ENCODE measurements at places on chromosomes 6 and 20. TPM values are rescaled to one million over a fixed set of nuclear protein-coding genes. Genes with fewer than 3 reads are reported as not detected.

Gene RAET1G
- total RNA-seq: not detected

Gene RUNX2
- 5.1 TPM for total RNA-seq

DNA sequence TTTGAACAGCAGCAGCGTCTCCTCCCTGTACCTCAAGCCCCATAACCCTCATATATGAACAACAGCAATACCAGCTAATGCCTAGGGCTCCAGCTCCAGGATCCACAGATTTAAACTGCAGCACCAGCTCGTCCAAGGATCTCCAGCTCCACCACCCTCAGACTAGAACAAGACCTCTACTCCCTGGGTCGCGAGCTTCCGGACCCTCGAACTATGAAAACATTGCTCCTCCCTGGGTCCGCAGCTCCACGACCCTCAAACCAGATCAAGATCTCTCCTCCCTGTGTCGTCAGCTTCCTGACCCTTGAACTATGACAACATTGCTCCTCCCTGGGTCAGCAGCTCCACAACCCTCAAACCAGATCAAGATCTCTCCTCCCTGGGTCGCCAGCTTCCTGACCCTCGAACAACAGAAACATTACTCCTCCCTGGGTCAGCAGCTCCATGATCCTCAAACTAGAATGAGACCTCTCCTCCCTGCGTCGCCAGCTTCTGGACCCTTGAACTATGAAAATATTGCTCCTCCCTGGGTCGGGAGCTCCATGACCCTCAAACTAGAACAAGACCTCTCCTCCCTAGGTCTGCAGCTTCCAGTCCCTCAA is 339.0 kb upstream of the SULF2 start:
- DNase-seq: no peak
- no peaks in the 10 kb centered on the region for H3K27me3 ChIP-seq
- no peaks in the 10 kb centered on the region for H3K4me1 ChIP-seq
- H3K27ac ChIP-seq: no peak overlapping the region

- DNase-seq: no peak
- H3K4me1 ChIP-seq: no peaks in the 10 kb centered on the region
- H3K27me3 ChIP-seq: peaks cover 2% of the 10 kb centered on the region
Measured at GRCh38 chr6:101344885-101345284, 48.6 kb upstream of the GRIK2 start.

- no peak overlapping the region for H3K4me3 ChIP-seq
- no peak for DNase-seq
- no peaks in the 10 kb centered on the region for H3K4me1 ChIP-seq
- peaks cover 5% of the 10 kb centered on the region for H3K27me3 ChIP-seq
Measured at GRCh38 chr6:160899671-160900430, 91.7 kb upstream of the MAP3K4 start.

DNA sequence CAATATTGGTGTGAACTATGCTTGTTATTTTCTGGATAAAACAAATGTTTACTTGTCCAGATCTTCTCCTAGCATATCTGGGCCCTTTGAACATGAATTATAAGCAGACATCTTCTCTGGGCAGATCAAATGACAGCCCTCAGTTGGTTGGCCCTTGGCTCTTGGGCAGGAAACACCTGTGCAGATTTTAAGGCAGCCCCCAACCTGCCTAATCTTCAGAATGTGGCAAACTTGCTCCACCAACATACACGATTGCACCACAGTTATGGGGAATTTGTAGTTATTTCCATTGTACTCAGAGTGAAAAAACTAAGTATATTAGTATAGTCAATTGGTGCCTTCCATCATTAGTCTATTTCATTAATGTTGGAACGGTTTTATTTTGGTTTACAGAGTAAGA is 94.9 kb upstream of the KCNK16 start:
- no peak overlapping the region for H3K4me3 ChIP-seq
- H3K27me3 ChIP-seq: peaks cover 7% of the 10 kb centered on the region
- H3K27ac ChIP-seq: no peak overlapping the region
- H3K4me1 ChIP-seq: no peaks in the 10 kb centered on the region
- DNase-seq: no peak

DNA sequence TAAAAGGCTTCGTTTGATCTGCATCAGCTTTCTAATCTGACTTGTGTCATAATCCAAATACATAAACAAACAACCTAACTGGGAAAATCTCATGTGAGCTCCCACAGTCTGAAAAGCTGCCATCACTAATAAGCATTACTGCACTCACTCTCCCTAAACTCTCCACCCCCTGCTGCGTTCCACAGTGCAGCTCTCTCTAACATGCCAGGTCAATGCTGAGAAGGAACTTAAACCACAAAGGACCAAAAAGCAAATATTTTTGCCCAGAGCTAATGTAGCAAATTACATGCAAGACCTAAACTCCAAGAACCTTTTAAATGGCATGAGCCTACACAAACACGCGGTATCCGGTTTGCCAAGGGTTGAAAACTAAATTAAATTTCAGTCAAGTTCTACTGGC is 542.3 kb upstream of the JARID2 start:
- H3K4me3 ChIP-seq: no peak overlapping the region
- peaks cover 3% of the 10 kb centered on the region for H3K4me1 ChIP-seq
- peaks cover 2% of the 10 kb centered on the region for H3K36me3 ChIP-seq
- no peak for DNase-seq
- no peak overlapping the region for H3K27ac ChIP-seq
- H3K27me3 ChIP-seq: no peaks in the 10 kb centered on the region

DNA sequence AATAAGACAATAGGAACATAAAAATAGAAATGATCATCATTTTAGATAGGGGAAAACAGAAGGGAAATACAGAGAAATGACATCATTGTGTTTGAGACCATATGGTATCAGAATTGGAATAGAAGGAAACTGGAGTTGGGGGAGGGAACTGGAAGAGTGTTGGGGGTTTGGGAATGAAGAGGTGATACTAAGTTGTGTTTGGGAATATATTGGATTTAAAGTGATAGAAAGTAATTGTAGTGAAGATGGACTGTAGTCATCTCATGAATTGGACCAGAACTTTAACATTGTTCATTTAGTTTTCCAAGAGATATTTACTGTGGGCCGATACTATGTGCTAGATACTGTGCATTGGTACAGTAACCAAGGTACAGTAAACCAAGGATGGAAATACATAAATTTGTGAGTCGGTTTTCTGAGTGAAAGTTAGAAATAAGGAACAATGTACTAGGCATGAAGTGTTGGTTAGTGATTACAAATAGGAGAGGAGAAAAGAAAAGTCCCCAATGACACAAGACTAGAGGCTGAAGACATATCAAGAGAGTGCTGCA is 32.3 kb downstream of the KCNQ5 start:
- peaks cover 14% of the 10 kb centered on the region for H3K36me3 ChIP-seq
- H3K27me3 ChIP-seq: no peaks in the 10 kb centered on the region
- H3K27ac ChIP-seq: no peak overlapping the region
- DNase-seq: no peak
- no peak overlapping the region for H3K4me3 ChIP-seq

DNA sequence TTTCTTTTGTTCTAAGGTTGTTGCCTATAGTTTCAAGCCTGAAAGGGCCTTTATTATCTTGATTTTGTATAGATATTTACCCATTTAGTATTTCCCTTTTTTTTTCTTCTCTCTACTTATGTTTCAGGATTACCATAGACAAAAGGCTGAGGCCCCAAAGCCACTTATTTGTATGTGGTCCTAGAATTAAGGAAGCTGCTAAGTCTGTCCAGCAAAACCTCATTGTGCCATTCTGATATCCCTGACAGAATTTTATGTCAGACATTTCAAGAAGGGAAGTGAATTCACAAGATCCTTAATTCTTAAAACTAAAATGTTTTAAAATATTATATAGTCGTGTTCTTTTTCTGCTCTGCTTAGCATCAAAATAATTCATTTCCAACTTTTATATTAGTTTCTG is 6.9 kb downstream of the HAO1 start:
- peaks cover 14% of the 10 kb centered on the region for H3K27me3 ChIP-seq
- no peak overlapping the region for H3K27ac ChIP-seq
- no peaks in the 10 kb centered on the region for H3K36me3 ChIP-seq
- no peak overlapping the region for H3K4me3 ChIP-seq
- no peak for DNase-seq

- H3K27ac ChIP-seq: no peak overlapping the region
- H3K27me3 ChIP-seq: peaks cover 21% of the 10 kb centered on the region
- H3K36me3 ChIP-seq: no peaks in the 10 kb centered on the region
- no peak overlapping the region for H3K4me3 ChIP-seq
- H3K4me1 ChIP-seq: no peaks in the 10 kb centered on the region
Measured at GRCh38 chr20:9838035-9838377, 870 bp downstream of the PAK5 start.

DNA sequence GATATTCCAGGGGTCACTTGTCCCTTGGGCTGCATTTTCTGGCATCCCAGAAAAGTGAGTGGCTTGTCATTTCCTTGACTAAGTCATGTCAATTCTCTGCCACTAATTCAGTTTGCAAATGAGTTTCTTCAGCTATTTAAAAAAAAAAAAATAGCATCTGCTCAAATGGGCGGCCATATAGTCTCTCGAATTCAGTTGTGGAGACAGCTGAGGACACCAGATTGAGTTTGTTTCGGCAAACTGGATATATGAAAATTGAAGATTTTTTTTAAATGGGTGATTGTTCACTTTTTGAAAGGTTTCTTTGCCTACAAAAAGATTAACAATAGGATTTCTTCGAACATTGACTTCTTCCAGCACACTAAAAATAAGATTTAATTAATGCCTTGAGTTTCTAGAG is 96.3 kb upstream of the TIAM2 start:
- no peaks in the 10 kb centered on the region for H3K27me3 ChIP-seq
- H3K27ac ChIP-seq: no peak overlapping the region
- no peak overlapping the region for H3K4me3 ChIP-seq
- peaks cover 1% of the 10 kb centered on the region for H3K4me1 ChIP-seq

DNA sequence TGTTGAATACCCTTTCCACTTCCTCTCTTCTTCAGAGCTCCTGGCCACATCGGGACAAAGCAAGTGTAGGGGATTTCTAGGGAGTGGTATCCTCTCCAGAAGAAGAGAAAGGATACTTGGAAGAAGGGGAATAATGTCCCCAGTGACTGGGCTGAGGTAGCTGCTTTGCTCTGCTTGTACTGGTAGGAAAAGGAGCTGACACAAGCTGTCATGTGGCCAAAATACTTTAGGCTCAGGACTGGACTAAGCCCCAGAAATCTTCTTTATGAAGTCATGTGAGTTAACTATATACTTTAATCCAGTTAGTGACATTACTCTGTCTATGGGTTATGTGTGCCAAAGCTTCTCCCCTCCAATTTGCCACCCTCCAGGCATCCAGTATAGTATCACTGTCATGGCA is 40.5 kb downstream of the AKIRIN2 start:
- no peaks in the 10 kb centered on the region for H3K27me3 ChIP-seq
- H3K4me1 ChIP-seq: peaks cover 5% of the 10 kb centered on the region
- H3K36me3 ChIP-seq: peaks cover 35% of the 10 kb centered on the region
- H3K27ac ChIP-seq: no peak overlapping the region
- DNase-seq: no peak
- no peak overlapping the region for H3K4me3 ChIP-seq

GRCh38 chr20:2416541-2417212 is 36.0 kb downstream of the TGM6 start:
- no peaks in the 10 kb centered on the region for H3K4me1 ChIP-seq
- no peak for DNase-seq
- no peaks in the 10 kb centered on the region for H3K36me3 ChIP-seq
- no peak overlapping the region for H3K27ac ChIP-seq
- peaks cover 23% of the 10 kb centered on the region for H3K27me3 ChIP-seq
- no peak overlapping the region for H3K4me3 ChIP-seq

DNA sequence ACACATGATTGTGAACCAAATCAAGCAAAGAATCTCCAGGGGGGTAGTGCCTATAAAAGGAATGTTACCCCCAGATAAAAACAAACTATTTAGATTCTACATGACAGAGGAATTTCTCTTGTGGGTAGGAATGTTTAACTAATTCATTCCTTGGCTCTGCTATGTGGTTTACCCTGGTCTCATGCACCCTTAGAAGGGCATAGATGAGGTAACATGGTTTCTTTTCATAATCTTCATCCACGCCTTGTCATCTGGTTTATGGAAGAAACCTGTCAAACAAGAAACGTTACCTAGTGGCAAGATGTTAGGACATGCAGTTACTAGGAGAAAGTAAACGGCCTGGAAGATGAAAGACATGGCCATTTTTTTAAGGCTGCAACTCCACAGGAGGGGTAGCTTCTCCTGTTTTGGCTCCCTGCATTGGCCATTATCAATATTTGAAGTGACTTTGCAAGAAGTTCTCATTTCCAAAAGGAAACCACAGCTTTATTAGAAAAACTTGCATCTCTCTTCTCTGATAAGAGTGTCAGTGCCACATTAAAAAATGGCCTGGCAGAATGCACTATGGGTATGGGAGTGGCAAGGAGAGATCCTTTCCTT is 45.5 kb downstream of the STX11 start:
- no peak overlapping the region for H3K27ac ChIP-seq
- H3K4me3 ChIP-seq: no peak overlapping the region
- H3K4me1 ChIP-seq: peaks cover 4% of the 10 kb centered on the region
- H3K27me3 ChIP-seq: no peaks in the 10 kb centered on the region
- DNase-seq: no peak
- H3K36me3 ChIP-seq: peaks cover 16% of the 10 kb centered on the region

GRCh38 chr6:115220551-115221159 is 840.0 kb downstream of the FRK start:
- H3K4me1 ChIP-seq: no peaks in the 10 kb centered on the region
- H3K27me3 ChIP-seq: no peaks in the 10 kb centered on the region
- no peaks in the 10 kb centered on the region for H3K36me3 ChIP-seq
- H3K4me3 ChIP-seq: no peak overlapping the region
- no peak for DNase-seq

DNA sequence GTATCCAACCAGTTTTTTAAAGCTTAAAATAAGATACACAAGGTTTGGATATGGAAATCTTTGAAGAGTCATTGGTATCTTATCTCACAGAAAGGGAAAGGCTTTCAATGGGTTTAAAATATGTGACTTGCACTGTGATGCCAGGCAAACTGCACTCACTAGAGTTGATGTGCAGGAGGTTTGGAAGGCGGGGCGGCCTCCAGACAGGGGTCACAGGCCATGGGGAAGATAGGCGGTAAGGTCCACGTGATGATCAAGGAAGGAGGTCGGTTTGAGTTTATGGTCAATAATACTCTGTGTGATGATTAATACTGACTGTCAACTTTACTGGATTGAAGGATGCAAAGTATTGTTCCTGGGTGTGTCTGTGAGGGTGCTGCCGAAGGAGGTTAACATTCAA is 9.5 kb upstream of the RAMACL start:
- DNase-seq: no peak
- H3K36me3 ChIP-seq: no peaks in the 10 kb centered on the region
- H3K27me3 ChIP-seq: no peaks in the 10 kb centered on the region
- H3K27ac ChIP-seq: no peak overlapping the region

Data from activated naive CD8-positive, alpha-beta T cell treated with anti-CD3 and anti-CD28 coated beads, Interleukin-2, amount 10 ng/mL, durations not matched to agents 7 days and 5 days (primary cell).